SHP77 treated with DMSO at 0.1 percent for 48 hours (cell line): ENCODE measurements at places on chromosomes 2 and 18.

GRCh38 chr2:215272918-215273317 is 38.9 kb upstream of the ATIC start:
- DNase-seq: no peak

GRCh38 chr2:241944821-241945220 is 75.3 kb downstream of the RTP5 start:
- no peak for DNase-seq

- no peak for DNase-seq
Measured at GRCh38 chr2:12061286-12062052, 315.0 kb downstream of the LPIN1 start.

DNA sequence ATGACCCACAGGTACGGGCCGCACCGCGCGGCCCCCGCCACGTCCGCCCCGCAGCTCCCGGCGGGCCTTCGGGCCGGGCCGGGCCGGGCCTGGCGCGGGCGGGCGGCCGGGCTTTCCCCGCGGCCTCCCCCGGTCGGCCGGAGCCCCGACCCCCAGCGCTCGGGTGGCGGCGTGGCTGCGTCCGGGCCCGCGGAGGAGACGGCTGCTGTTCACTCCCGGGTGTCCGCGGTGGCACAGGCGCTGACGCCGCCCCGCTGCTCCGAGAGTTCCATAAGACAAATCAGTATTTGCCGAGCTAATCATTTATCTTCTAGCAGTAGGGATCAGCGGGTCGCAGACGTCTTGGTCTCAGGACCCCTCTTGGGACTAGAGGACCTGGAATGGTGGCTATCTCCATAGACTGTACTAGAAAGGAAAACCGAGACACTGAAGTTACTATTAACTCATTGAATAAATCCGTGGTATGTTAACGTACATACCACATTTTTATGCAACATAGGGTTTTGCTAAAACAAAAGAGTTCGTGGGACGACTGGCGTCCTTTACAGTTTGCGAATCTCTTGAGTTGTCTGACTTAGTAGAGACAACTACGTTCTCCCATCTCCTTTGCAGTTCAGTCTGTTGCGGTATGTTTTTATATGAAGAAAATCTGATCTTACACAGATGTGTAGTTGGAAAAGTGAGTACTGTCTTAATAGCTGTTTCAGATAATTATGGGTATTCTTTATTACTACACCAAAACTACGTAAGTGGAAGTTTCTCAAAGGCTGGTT is 500 bp downstream of the LIMS1 start:
- peak; percentile 8 for DNase-seq

- no peak for DNase-seq
Measured at GRCh38 chr18:47151439-47151838, 1.1 kb upstream of the HDHD2 start.

DNA sequence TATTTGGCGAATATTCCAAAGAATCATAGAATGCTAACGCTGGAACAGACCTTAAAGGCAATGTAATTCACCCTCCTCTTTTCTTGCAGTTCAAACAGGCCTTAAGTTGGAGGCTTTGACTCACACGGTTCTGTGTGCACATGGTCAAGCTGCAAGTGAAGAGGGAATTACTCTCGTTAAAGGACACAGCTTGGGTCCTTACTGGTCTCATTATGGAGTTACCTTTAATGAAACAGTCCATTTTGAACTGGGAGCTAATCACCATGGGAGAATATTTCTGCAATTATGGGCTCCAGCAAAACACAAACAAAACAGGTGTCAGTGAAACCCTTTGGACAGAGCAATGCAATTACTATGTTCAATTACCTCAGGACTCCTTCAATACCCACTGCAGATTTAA is 135.5 kb downstream of the GAREM1 start:
- DNase-seq: no peak
